T-helper 2 cell treated with Interferon-gamma antibody and Interleukin-4, amounts not matched to agents 5 μg/mL and 100 μg/mL, for 36 hours (primary cell): ENCODE measurements at places on chromosomes 2 and 18.

DNA sequence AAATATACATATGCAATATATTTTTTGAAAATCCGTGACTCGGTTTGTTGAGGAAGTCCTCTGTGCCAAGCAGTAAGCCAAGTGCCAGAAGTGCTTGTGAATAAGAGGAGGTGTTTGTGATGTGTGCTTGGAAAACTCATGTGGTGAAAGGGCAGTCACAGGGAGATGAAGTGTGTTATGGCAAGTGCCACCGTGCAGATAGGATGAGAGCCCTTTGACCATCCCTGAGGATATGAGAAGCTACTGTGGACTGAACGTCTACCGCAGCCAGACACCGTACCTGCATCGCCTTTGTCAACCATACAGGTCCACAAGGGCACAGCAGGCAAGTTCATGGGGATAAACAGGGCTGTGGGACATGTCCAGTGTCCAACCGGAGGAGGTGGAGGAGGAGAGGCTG, 288.9 kb upstream of the MYT1L start:
- no peak for DNase-seq

- DNase-seq, result no peak
These were observed 45.5 kb downstream of the RAB12 start for GRCh38 chr18:8654503-8655451.

DNA sequence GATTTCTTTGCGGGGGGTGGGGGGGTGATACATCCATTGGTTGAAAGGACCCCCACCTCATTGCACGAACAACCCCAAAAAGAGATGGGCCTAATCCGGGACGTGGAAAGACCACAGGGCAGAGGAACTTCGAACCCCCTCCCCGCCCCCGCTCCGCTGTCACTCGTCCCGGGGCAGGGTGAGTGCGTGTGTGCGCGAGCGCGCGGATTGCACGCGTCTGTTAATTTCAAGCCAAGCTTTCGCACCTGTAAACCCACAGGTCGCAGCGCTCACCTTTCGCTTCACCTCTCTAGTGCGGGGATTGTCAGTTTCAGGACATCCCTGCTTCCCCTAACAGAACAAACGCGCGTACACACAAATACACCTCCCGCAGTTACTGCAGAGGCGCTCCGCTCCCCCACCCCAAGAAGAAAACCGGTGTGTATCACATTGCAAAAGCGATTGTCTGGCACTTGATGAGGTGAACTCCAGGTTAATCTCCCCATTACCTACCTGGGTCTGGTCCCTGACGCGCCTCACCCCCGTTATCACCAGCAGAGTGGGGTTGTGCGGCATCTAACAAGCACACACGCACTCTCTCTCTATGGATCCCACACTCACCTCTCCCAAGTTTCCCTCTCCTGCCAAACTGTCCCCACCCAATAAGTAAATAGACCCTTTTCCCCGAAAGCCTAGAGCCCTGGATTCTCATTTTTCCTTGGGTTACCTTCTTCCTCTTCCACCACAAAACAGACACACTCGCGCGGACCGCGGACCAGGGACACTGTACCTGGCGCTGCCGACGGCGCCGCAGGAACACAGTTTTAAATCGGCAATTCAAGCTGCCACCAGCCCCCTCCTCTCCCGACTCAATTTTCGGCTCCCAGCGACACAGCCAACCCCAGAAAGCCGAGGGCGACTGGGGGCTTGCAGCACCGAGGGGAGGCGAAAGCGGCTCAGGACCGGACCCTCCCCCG, 1.0 kb downstream of the CYP26B1 start:
- DNase-seq, result peak; percentile 2

- DNase-seq, result no peak
These were observed 129.2 kb downstream of the MAP4K4 start for GRCh38 chr2:101826716-101827115.

DNA sequence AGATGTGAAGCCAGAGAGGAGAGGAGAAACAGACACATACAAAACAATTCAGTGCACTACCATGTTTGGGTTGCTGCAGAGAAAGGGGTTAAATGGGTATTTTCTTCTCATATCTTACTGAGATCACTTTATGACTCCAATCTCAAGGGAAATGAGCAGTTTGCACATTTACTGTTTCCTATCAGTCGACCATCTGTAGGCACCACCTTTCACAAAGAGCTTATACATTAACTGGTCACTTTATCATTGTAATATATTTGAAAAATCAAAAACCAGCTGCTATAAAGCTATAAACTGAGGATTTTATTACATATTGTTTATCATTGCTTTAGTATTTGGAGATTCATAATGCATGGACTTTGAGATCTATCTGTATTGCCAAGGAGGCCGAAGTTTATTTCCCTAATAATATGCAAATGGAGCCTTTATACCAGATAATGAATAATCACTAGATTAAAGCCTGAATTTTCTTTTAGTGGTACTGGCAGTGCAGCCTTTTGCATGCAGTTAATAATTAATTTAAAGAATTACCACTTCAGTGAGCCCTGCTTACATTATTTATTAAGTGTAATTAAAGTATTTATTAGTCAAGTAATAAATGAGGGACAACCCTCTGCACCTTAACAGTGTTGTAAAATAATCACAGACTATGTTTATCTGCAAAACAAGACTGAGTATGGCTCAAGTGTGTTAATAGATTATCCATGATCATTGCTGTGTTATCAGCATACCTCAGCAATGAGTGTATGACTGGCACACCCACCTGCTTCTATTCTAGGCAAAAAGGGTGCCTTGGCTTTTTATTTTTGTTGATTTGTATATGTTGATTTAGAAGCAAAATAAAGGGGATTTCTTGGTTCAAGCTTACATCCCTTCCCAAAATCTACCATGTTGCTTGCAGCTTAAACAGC, 167.7 kb upstream of the SLC14A2 start:
- no peak for DNase-seq

GRCh38 chr2:9964334-9964980, 13.0 kb downstream of the GRHL1 start:
- no peak for DNase-seq

DNA sequence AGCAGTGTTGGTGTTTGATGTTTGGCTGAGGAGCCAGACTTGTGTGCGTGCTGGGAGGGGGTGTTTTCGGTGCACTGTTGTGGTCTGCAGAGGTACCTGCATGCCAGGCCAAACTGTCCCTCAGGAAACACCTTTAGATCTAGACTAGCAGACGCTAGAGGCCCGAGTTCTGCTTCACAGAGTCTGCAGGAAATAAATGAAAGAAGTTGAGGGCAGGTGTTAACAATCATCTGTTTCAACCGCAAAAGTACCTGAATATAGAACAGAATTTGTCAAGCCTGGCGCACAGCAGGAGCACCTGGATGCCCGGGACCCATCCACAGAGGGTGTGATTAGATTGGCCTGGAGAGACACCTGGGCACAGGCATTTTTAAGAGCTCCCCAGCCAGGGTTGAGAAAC, 40.5 kb upstream of the REL start:
- DNase-seq, result no peak

- no peak for DNase-seq
These were observed 56.8 kb downstream of the PKDCC start for GRCh38 chr2:42104621-42105020.

GRCh38 chr2:38620282-38620977, 17.7 kb upstream of the HNRNPLL start:
- no peak for DNase-seq

- DNase-seq, result no peak
These were observed 106.4 kb downstream of the EXOC6B start for GRCh38 chr2:72719416-72719815.

DNA sequence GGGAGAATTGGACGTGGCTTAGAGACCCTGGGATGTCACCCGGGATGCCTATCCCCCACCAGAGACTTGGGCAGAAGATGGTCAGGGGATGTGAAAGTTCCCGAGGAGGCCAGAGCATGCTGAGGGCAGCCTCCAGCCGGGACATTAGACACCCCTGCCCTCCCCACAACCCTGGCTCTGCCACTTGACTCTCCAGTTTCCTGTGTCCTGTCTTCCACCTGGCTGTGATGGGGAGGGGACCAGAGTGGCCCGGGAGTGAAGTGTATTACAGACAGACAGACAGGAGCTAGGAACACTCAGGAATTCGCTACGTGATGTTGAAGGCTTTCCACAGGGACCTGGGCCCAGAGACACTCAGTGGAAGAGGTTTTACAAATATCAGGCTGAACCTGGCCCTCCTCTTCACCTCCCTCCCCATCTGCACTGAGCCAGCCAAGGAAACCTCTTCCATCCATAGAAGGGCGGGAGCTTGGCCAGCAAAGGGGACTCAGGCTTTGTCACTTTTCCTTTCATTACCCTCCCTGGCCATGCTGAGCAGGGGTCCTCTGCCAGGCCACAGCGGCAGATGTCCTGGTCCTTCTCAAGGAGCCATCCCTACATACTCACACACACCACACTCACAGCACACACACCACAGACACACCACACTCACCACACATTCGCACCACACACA, 60.7 kb downstream of the SDC1 start:
- DNase-seq, result no peak

- no peak for DNase-seq
These were observed 3.7 kb downstream of the TSHZ1 start for GRCh38 chr18:75214332-75214690.

DNA sequence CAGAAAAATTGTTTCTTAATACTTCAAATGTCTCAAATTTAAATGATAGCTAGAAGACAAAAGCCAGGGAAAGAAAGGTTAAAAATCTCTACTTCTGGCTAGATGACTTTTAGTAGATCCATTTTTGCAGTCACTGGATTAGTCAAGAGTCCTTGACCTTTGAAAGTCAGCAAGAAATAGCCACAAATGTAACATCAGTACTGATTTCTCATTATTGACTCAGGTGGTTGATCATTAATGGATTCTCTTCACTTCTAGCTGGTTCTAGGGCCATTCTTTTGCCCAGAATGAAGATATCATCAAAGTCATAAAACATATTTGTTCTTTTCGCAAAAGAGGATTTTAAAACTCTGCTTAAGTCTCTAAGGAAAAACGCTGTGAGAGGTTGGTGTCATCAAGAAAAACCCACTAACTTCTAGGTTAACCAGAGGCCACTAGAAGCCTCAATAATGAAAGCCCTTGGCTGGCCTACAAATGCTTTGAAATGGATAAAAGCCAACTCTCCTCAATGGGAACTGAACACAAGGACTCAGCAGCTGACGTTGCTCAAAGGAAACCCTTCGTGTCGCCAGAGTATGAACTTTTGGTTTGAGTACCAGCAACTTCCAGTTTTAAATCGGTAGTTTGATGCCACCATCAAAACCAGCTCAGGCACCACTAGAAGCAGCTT, 66.3 kb downstream of the IRS1 start:
- DNase-seq, result no peak

DNA sequence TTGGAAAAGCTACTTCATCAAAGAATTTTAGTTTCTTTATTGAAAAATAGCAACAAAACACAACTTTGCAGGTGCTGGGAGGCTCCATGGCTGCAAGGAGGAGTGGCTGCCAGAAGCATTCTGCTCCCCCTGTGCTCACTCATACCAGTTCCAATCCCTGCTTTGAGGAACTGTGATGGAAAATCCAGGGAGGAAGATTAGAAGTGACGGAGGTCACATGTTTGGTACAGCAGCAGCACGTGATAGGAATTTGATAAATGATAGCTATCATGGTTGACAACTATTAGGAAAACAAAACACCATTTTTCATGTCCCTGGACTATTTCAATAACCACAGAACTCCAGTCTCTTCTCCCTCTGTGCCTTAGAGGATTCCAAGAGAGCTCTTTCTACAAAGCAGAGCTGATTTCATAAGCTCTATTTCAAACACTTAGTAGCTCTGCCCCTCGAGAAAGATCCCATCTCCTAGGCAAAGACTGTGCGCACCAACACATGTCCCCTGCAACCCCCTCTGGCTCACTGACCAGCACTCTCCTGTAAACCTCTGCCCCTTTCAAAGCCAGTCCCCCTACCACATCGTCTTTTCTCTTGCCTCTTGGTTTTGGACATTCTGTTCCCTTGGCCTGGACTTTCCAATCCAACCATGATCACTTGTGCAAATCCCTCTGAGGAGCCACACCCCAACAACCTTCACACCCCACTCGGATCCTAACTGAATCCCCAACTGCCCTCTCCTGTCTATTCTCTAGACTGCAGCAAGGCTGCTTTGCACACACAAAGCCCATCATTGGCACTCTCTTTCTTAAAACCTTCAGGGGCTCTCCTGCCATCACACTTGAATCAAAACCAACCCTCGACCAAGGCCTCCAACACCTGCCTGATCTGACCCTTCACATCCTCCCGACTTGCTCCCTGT, 352.4 kb upstream of the PKDCC start:
- no peak for DNase-seq

DNA sequence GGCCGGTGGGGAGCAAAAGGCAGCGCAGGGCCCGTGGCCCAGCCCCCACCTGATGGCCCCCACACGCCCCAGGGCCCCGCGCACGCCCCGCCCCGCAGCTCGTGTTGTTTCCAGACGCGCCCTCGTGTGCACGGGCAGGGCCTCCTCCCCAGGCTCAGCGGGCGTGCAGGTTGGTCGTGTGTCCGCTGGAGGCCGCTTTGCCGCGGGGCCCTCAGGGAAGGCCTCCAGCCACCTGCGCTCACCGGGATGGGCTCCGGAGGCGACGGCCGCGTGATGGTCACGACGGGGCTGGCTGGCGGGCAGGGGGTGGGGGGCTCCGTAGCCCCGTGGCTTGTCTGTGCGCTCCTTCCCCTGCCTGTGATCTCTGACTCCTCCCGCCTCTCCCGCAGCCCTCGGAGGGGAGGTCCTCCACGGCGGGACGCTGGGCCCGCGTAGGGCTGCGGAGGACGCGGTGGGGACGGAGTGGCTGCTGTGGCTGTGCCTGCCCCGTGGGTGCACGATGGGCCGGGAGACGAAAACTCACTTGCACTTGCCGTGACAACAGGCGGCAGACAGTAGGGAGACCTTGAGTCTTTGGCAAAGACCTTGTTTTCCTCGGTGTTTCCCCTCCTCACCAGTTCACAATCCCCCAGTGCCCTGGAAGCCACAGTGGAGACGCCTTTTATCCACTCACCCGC, 67.1 kb downstream of the RTP5 start:
- DNase-seq, result no peak

GRCh38 chr2:20539776-20540586, 93.1 kb downstream of the RHOB start:
- no peak for DNase-seq

DNA sequence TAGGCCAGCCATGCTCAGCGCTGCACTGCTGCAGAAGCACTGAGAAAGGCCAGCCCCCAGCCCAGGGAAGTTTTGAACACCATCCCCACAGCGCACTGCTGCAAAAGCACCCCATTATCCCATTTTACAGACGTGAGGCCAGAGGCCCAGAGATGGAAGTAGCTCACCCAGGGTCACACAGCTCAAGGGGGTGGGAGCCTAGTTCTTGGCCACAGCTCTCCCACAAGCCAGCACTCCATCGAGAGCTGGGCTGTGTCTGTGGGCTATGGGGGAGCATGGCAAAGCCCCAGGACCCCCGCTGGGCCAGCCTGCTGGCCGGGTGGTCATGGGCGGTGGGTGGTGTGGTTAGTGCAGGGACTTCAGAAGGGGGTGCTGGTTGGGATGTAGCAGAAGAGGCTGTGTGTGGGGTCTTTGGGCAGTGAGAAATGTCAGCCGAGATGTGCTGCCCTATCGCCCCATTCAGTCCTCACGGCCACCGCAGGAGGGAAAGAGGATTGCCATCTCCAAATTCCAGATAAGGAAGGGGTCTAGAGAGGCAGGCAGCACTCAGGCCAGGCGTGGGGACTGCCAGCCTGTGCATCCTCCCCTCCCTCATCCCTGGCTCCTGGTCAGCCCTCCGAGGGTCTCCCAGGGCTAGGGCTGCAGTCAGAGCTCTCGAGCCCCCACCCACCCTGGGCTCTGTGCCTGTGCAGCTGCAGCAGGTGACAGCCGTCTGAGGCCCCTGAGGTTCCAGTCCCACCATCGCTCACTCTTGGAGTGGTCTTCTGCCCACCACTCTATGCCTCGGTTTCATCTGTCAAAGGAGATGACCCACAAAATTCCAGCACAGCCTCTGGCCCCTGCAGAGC, 17.0 kb upstream of the GPR17 start:
- DNase-seq, result no peak

GRCh38 chr2:65382776-65383357, 49.5 kb downstream of the SPRED2 start:
- peak; percentile 89 for DNase-seq
